ENCODE measurements at places on chromosomes 1 and 21. TPM values are rescaled to one million over a fixed set of nuclear protein-coding genes. Genes with fewer than 3 reads are reported as not detected.

GRCh38 chr1:43288058-43288784 lies 2.8 kb upstream of the C1orf210 start:
- ATAC-seq = no peak

- ATAC-seq = peak; percentile 67
These were observed 5.1 kb upstream of the TMEM51 start for GRCh38 chr1:15148475-15148874.

DNA sequence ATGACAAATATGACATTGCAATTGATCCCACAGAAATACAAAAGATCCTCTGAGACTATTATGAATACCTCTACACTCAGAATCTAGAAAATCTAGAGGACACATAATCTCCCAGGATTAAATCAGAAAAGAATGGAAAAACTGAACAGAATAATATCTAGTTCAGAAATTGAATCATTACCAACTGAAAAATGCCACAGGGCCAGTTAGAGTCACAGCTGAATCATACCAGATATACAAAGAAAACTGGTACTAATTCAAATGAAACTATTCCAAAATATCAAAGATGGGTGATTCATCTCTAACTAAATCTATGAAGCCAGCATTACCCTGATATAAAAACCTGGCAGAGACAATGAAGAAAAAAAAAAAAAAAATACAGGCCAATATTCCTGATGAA lies 149.3 kb downstream of the BRINP3 start:
- ATAC-seq = peak; percentile 47

DNA sequence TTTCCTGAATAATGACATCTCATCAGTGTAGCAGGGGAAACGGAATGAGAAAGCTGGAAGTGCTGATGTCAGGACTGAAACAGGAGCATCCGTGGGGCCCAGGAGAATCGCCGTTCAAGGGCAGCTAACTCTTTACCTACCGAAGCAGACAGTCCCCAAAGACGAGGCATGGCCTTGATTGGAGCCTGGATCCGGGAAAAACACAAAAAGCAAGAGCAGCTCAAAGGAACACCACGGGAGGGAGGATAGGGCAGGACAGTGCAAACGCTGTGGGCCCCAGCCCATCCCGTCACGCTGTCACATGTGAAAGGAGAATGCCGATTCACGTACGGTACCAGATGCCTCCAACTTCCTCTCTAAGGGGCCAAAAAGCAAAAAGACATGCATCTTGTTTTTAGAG lies 34.9 kb downstream of the WNT9A start:
- ATAC-seq = no peak

- ATAC-seq = no peak
These were observed 4.6 kb downstream of the CA6 start for GRCh38 chr1:8950309-8950708.

GRCh38 chr1:15681349-15682292 lies 2.5 kb upstream of the PLEKHM2 start:
- ATAC-seq = peak; percentile 55

- peak; percentile 70 for ATAC-seq
These were observed at the start of gene S100A10 for GRCh38 chr1:151993734-151994496. TSS of gene S100A10 (minus strand) at chr1:151993859. CDS start at chr1:151986230, 7,629 bp downstream.

- ATAC-seq = no peak
These were observed 8.9 kb upstream of the ITLN2 start for GRCh38 chr1:160963521-160963920.

- no peak for ATAC-seq
These were observed 29.2 kb downstream of the NID1 start for GRCh38 chr1:236035681-236036101.

GRCh38 chr21:28794371-28794851 lies 198.3 kb downstream of the LTN1 start:
- ATAC-seq = no peak

GRCh38 chr1:183588827-183589226 lies 1.4 kb downstream of the NCF2 start:
- peak; percentile 44 for ATAC-seq

GRCh38 chr1:226061841-226062557 lies 517 bp upstream of the H3-3A start:
- ATAC-seq = peak; percentile 74

- no peak for ATAC-seq
These were observed 472.4 kb upstream of the PRMT6 start for GRCh38 chr1:106584107-106584506.

DNA sequence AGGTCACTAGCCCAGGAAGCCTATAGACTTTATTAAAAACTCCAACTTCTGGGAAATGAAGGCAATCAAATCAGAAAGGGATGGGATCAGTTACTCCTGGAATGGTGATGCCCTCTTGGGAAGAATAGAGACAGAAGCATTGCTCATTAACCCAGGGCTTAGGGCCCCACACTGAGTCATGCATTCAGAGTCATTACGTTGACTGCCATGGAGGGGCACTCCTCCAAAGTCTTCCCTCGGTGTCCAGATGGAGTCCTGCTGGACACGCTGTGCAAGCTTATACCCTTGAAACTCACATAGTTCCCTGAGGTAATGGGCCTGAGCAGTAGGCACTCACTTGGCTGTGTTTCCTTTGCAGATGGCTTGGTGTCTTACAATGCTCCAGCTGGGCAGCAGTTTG lies 35.2 kb upstream of the HSD17B7 start:
- no peak for ATAC-seq

GRCh38 chr1:53340660-53341520 lies 13.0 kb upstream of the LRP8 start:
- ATAC-seq = no peak

GRCh38 chr1:231016966-231017365 lies 23.1 kb downstream of the FAM89A start:
- peak; percentile 74 for ATAC-seq

DNA sequence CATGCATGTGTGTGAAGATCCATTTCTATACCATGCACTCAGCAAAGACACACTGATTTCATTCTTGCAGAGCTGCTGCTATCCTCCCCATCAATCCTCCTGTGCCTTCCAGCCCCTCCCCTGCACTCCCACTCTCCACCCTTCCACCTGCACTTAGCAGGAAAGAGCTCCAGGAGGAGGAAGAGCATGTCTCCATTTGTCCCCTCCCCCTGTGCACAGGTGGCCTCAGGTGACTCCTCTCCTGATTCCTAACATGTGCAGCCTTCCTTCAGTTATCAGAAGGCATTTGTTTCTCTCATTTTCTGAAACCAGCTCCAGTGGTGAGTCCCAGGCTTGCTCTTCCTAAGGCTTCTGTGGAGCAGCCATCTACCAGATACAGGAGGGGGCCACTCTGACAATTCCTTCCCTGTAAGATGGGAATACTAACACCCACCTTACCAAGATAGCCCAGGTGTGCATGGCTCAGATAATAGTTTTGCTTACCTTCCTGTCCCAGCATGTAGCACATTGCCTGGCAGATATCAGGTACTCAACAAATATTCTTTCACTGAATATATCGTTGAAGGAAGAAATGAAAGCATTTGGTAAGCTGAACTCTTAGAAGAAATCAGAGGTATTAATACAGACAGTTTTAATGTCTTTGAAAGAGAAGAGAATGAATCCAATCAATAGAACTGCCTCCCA lies 21.9 kb upstream of the FAM3B start:
- ATAC-seq = no peak

DNA sequence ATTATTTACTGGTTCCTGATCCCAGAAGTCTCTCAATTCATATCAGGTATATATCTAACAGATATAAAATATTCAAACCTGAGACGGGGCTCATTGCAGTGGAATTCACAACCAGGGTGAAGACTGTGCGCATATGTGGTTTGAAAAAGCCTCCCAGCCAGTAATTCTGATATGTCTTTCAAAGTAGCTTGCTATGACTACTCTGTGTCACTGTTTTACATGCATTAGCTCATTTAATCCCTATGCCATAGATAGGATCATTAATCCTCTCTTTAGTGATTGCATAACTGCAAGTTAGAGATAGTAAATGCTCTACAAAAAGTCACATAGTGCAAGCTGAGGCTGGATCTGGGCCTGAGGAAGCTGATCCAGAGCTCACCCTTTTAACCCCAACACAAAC lies 251.4 kb downstream of the FMN2 start:
- no peak for ATAC-seq

GRCh38 chr1:70517444-70517843 lies 106.4 kb downstream of the CTH start:
- no peak for ATAC-seq

- no peak for ATAC-seq
These were observed 79.3 kb upstream of the LAMC2 start for GRCh38 chr1:183106746-183107145.

DNA sequence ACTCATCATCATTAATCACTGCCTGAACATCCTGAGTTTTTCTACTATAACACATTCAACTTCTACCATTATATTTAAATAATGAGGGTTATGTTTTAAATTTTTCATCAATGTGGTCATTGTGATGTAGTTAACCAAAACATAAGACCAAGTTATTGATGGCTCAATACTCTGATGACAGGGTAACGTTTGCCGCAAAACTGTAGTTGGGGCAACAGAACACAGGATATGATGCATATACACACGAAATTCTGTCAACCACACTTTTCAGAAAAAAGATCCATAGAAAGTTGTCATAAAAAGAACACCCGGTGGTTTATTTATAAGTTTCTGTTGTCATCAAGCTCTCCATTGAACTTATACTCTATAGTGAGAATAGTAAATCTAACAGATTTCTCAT lies 121.7 kb upstream of the COL11A1 start:
- no peak for ATAC-seq

DNA sequence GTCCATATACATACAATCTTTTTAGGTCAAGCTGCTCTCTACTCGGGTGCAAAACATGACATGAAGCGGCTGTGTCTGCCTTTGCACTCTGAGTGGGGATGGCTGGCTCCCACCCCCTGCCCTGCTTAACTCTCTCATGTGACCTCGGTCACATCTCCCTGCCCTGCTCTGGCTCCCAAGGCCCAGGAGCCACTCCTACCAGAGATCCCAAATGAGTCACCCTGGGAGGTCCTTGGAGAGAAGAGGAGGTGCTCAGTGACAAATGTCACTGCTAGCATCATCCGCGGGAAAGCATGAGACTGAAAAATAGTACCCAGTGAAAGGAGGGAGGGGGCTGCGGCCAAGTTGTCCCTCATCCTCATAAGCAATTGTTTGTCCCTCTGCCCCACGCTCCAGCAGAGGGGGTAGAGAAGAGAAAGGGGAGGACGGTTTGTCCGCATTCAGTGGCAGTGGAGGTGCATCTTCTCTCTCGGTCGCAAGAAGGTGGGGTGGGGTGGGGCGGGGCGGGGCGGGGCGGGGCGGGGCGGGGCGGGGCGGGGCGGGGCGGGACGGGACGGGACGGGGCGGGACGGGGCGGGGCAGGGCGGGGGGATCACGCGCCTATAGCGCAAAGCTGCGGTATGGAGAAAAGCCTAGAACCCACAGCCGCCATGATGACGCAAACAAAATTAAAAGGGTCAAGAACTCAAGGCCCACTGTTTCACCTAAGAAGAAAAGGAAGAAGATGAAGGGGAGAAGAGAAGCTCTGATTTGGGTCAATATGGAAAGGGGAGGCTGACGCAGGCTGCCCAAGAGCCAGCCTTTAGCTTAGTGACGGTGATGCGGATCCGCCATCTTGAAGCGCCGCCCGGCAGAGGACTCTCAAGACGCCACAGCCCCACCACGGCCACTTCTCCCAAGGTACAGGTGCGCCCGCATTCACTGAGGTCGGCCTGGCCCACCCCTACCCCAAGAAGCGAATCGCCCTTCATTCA lies 66.2 kb downstream of the CD46 start:
- no peak for ATAC-seq

DNA sequence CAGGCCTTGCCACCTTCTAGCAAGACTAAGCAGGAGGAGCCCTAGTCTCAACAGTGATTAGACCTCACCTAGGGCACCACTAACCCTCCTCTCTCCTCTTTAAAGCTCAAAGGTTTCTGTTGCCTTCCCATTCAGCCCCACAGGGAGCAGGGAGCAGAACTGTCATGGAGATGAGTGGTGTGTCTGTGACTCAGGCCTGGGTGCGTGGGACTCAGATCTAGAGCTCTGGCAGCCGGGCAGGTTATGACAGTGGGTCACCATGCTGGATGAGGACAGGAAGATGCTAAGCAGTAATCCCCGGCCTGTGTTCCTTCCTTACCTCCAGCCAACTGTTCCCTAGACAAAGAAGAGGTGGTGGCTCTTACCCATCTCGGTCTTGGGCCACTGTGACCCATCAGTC lies 60.1 kb upstream of the COA6 start:
- no peak for ATAC-seq

- no peak for ATAC-seq
These were observed 252.3 kb downstream of the BRINP2 start for GRCh38 chr1:177423090-177423489.

- ATAC-seq = no peak
These were observed 96.5 kb upstream of the CLDN14 start for GRCh38 chr21:36576441-36576840.

DNA sequence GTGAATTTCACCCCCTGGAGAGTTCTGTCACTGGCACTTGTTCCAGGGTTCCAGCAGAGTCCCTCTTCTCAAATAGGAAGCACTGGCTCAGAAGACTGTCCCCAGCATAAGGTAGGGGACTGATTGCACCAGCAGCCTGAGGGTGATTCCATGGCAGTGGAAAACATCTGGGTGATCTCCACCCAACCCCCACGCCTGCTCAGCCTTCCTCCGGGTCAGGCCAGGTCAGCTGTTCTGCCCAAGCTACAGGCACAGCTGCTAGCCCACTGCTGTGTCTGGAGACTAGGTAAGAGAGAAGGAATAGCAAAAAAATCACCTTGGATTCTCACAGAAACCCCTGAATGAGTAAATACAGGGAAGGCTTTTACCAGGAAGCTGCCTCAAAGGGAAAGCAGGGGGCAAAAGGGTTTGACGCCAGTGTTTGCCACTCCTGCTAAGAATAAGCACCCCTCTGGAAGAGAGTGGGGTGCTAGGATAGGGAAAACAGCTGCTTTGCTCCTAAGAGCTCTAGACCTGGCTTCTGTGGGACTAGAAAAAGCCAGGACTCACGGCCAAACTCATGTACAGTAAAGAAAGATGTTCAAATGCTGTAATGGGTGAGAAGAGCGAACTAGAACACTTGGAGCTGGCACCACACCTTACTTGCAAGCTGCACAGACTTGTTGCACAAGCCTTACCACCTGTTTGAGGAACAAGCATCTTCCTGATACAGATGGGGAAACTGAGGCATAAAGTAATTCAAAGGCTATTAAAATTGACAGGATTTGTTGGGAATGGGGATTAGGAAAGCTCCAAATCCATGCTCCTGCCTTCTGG lies 1.0 kb upstream of the DENND2D start:
- no peak for ATAC-seq

Gene DAB1
- 0.04 TPM for total RNA-seq

Gene FCRL1
- 1.2 TPM for total RNA-seq

Gene HMGN1
- 213 TPM for total RNA-seq

Gene ABCG1
- total RNA-seq = 4.2 TPM

Gene FCER1A
- total RNA-seq = 0.16 TPM

Gene CRYZ
- 18.0 TPM for total RNA-seq

Gene KCNK1
- 21.9 TPM for total RNA-seq

Gene MDM4
- total RNA-seq = 33.0 TPM

Gene ADCY10
- not detected for total RNA-seq

Gene KRTAP13-2
- not detected for total RNA-seq

Gene CRYBG2
- total RNA-seq = 111 TPM

Gene WDR3
- 22.6 TPM for total RNA-seq

Gene RNU1-4
- total RNA-seq = 6,387 TPM

Measured in esophagus mucosa (tissue), 1 donor.